ENCODE measurements at places on chromosomes 16 and 17. TPM values are rescaled to one million over a fixed set of nuclear protein-coding genes. Genes with fewer than 3 reads are reported as not detected.
A peak's percentile ranks its signal among the peaks of the same experiment; 100 is the strongest.

GRCh38 chr16:80040814-80041213 is 440.3 kb upstream of the MAF start:
- no peak for DNase-seq

KRTAP4-6 gene
- total RNA-seq = not detected

DNA sequence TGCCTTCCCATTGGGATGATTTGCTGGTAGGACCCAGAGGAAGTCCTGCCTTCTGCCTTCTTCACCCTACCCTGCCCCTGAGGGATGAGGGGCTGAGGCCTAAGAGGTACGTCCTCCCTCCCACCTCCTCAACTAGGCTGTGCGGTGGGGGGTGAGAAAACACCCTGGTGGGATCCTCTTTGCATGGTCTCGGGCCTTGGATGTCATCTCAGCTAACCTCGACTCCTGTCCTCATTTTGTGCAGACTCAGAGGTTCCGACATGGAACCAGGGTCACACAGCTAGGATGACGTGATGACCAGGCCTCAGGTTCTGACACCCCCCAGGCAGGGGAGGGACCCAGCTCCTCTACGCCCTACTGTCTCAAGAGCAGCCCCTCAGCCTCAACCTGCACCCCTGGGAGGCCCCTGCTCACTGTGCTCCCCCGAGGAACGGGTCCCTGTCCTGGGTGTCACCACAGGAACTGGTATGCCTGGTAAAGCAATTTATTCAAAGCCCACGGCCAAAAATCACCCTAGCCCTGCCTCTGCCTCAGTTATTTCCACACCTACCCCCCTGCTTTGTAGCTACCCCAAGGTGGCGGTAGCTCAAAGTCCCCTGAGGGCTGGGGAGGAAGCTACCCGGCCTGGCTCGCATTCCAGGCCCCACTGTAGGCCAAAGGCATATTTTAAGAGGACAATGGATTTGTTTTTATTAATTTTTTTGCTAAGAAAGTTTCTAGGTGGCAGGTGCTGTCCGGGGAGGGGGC is 17.5 kb downstream of the UNC13D start:
- DNase-seq = no peak

ABCC11 gene
- 0.07 TPM for total RNA-seq

DNA sequence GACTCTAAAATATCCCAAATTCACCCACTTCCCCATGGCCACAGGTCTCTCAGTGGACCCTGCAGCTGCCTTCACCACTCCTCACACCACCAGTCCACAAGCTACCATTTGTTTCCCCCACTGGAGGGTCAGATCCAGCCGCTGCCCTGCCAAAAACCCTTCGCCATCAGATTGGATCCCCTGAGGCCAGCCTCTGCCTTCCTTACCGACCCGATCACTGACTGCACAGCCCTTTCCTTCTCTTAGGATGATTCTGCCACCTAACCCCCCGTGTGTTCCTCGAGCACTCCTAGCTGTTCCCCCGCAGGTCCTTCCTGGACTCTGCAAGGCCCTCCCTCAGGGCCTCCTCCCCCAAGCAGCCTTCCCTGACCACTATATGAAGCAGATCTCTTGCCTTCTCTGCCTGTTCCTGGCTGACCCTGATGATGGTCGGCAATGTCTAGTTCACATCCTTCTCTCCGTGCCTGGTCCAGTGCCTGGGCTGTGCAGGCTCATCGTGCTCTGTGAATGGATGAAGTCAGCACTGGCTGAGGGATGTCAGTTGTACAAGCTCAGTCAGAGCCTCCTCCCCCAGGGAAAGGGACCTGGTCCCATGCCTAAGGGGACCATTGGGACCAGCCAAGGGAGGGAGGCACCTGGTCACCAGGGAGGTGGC is 46.0 kb downstream of the CPNE2 start:
- DNase-seq = no peak

DNA sequence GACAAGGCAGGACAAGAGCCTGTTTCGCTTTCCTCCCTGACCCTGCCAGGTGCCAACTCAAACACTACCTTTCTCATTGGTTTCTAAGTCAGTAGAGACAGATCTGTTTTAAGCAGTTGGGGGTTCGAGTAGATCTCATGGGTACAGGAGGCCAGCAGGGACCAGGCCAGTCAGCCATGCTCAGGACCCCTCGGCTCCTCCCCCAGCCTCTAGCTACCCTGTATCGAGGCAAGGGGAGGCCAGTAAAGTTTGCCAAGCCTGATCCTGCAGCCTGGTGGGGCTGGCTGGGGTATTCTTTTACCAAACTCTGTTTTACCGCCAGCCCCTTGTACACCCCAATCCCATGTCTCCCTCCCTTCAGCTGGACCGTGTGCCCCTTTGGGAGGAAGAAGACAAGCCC is 26.6 kb downstream of the OR1D5 start:
- no peak for DNase-seq

TBC1D26 gene
- 0.30 TPM for total RNA-seq

- peak; percentile 11 for DNase-seq
These were observed 1.0 kb downstream of the FZD2 start for GRCh38 chr17:44558334-44558709.

- DNase-seq = no peak
These were observed 119.5 kb downstream of the CDYL2 start for GRCh38 chr16:80684906-80685305.

GNG13 gene
- total RNA-seq = not detected

- no peak for DNase-seq
These were observed 84.4 kb downstream of the OR1D5 start for GRCh38 chr17:2978991-2979390.

WFDC1 gene
- not detected for total RNA-seq

DNA sequence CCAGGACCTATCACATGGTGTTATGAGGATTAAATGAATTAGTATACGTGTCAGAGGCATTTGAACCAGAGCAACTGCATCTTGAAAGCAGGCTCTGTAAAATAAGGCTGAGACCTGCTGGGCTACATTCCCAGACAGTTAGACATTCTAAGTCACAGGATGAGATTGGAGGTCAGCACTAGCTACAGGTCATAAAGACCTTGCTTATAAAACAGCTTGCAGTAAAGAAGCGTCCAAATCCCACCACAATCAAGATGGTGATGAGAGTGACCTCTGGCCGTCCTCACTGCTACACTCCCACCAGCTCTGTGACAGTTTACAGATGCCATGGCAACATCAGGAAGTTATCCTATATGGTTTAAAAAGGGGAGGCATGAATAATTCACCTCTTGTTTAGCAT is 71.8 kb downstream of the IRF8 start:
- DNase-seq = no peak

DNA sequence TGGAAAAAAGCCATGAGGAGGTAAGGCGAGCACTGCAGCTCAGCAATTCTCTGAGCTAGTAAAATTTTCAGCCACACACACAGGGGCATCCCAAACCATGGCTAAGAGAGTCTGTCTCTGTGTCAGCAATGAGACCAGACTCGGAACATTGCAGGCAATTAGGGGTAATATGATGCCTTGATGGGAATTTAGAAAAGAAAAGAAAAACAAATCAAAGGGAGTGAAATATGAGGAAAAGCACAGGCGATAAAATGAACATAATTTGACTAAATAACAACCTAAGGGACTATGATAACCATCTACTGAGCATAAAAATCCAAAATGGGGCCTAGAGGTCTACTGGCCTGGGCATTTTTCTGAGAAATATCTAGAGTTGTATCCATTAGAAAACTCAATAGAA is 546.0 kb upstream of the PSMD7 start:
- no peak for DNase-seq

- DNase-seq = no peak
These were observed 6.0 kb upstream of the IGFBP4 start for GRCh38 chr17:40437095-40437732.
